ENCODE measurements at places on chromosomes 4 and X.
A peak's percentile ranks its signal among the peaks of the same experiment; 100 is the strongest.

GRCh38 chr4:88820698-88821415, 123.2 kb upstream of the NAP1L5 start:
- no peak for DNase-seq

DNA sequence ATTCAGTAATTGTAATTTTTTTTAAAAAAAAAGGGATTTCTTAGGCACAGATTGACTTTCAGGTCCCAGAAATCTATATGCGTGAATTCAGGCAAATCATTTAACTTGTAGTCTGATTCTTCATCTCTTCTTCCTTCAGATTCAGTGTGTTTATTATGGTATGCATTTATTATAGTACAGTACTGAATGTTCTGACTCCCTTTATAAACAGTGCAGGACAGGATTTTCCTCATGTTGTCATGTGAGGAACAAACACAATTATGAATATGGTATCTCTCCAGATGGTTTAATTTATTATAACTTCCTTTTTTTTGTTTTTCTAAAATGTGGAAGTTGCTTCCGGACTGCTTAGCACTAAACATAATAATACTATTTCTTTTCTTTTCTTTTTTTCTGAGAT, 54.2 kb downstream of the RPS3A start:
- no peak for DNase-seq

DNA sequence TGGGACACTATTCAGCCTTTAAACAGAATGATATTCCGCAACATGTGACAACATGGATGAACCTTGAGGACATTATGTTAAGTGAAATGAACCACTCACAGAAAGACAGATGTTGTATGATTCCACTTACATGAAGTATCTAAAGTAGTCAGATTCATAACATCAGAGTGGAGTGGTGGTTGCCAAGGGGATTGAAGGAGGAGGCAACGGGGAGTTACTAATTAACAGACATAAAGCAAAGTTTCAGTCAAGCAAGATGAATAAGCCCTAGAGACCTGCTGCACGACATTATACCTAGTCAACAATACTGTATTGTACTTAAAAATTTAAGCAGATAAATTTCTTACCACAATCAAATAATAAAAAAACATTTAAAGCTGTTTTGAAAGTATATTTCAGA, 105.0 kb upstream of the NR0B1 start:
- no peak for DNase-seq

GRCh38 chrX:54695816-54696487, 102.1 kb downstream of the ITIH6 start:
- peak; percentile 1 for DNase-seq

GRCh38 chrX:18172970-18173369, 47.7 kb downstream of the BEND2 start:
- no peak for DNase-seq

- peak; percentile 90 for DNase-seq
Observed at GRCh38 chr4:123699880-123700771, 303.5 kb downstream of the SPRY1 start.

GRCh38 chr4:104616401-104616820, 121.7 kb upstream of the CXXC4 start:
- DNase-seq, result no peak

DNA sequence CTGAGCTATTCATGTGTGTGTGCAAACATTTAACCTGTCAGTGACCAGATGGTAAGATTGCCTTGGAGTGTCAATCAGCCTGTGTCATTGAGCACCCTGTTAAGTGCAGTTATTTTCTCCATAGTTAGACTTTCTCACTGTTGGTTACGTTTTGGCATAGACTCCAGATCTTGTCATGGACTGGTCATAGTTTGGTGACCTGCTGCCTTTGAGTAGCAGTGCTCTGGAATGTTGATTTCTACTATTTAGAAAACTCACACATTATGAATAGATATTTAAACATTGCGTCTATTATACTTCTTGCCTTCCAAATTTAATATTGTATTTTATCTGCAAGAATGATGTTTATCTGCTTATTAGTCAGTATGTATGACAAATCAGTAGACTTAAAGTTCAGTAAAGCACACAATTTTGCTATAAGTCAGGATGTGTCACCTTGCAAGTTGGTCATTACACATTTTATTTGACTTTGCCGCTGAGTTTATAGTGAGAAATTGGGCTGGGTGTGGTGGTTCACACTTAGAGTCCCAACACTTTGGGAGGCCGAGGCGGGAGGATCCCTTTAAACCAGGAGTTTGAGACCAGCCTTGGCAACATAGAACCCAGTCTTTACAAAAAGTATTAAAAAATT, 42.4 kb downstream of the KIAA0232 start:
- no peak for DNase-seq

- peak; percentile 22 for DNase-seq
Observed at GRCh38 chr4:169256101-169256612, 14.6 kb downstream of the SH3RF1 start.

DNA sequence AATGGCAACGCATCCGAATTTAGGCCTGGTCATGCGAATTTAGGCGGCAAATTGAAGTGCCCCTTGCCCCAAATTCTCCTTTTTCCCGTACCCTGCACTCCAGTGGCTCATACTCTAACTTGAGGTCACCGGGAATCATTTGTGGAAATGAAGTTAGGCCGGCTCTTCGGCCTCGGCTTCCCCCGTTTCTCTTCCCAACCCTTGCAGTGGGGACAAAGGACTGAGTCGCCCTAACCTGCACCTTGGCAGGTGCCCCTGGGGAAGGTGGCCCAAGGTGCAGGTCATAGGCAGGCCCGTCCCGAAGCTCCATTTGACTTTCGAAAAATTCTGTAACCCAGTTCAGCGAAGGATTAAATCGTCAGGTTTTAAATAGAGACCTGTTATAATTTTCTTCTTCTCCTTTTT, 811 bp downstream of the SRD5A3 start:
- DNase-seq, result no peak

DNA sequence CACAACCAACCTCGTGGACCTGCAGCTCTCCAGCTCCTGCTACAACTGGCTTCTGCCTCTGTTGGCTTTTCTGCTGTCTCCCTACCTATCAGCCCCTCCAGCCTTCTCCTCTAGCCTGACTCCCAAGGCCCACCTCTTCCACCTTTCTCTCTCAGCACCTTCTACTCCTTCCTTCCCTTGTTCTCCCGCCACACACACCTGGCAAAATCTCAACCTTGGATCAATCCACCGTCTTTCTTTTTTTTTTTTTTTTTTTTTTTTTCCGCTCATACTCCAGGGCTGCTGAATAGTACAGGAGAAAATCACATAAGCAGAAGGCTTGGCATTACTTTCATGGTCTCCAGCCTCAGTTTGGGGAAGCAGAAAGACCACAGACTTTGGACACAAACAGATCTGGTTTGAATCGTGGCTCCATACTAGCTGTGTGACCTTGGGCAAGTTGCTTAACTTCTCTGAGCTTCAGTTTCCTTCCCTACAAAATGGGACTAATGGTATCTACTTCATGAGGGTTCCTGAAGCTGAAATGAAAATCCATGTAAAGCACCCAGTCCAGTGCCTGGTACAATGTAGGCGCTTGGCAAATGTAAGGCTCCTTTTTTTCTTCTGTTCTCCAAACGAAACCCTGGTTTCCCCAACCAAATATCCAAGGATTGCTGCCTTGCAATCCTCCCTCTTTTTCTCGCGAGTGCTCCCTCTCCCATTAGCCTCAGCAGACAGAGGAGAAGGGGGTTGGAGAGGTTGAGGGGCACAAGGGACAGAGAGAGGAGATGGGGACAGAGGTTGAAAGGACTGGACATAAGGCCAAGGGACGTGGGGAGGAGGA, 1.7 kb downstream of the FGD1 start:
- DNase-seq, result peak; percentile 21

GRCh38 chr4:184416913-184417734, 57.2 kb downstream of the IRF2 start:
- DNase-seq, result peak; percentile 60

- DNase-seq, result no peak
Observed at GRCh38 chr4:48431401-48431800, 51.7 kb upstream of the SLC10A4 start.

DNA sequence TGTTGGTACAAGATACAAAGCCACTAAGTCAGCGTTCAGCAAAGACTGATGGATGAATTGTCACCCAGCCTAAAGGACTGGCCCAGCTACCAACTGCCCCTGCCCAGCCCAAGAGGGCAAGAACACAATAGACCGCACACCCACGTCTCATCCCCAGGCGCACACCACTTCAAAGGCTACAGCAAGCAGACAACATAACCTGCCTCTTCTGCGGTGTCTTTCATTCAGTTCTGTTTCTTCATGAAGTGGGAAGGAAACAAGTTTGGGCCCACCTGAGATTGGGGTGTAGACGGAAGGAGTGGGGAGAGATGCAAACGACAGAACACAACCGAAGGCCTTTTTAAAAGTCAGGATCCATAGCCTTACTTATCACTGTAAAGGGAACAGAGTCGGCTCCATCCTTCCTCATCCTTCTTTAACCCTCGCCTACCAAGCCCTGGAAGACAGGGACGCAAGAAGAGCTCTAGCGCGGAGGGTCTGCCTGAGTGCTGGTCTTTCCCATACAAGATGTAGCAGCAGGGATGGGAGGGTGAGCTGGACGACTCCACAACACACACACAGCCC, 691 bp downstream of the SCARB2 start:
- DNase-seq, result no peak

Data from RPMI7951 (cell line).